ENCODE measurements at places on chromosomes 7 and 10. TPM values are rescaled to one million over a fixed set of nuclear protein-coding genes. Genes with fewer than 3 reads are reported as not detected.
A peak's percentile ranks its signal among the peaks of the same experiment; 100 is the strongest.

GRCh38 chr7:1302936-1303335 is 70.3 kb downstream of the UNCX start:
- no peak for DNase-seq
- H3K27me3 ChIP-seq = peaks cover 41% of the 10 kb centered on the region

- H3K4me1 ChIP-seq = no peaks in the 10 kb centered on the region
- H3K27ac ChIP-seq = no peak overlapping the region
- DNase-seq = no peak
Observed at GRCh38 chr10:119762035-119762434, 36.2 kb downstream of the INPP5F start.

DNA sequence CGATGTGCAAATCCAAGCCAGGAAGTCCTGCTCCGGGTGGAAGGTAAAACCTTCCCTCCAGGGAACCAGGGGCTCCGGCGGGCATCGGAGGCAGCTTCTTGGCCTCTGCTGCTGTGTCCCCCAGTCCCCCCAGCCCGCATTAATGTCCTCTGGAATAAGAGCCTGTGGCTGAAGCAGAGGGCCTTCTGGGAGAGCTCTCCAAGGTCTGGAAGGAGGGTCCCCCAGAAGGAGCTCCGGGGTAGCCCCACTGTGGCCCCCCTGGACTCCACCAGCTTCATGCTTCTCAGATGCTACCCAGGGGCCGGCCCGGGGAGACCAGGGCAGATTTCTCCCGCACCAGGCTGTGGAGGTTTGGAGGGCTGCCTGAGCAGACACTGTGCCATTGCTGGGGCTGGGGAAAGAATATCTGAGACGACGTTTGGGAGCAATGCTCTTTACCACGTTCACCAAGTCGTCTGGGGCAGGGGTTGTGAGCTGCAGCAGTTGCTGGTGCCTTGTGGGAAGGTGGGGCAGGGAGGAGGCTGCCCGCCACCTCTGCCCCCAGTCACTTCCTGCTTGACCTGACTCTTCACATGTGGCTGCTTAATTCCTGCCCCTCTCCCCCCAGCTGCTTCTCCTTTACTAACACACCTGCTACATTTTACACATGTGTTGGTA is 8.3 kb downstream of the ZNF853 start:
- H3K27ac ChIP-seq = peak overlapping the region; percentile 25
- no peaks in the 10 kb centered on the region for H3K27me3 ChIP-seq
- peaks cover 12% of the 10 kb centered on the region for H3K4me1 ChIP-seq
- H3K36me3 ChIP-seq = no peaks in the 10 kb centered on the region
- peak overlapping the region; percentile 1 for H3K4me3 ChIP-seq

GRCh38 chr7:123661765-123662164 is 6.1 kb downstream of the LMOD2 start:
- no peak overlapping the region for H3K27ac ChIP-seq
- no peak overlapping the region for H3K4me3 ChIP-seq
- no peaks in the 10 kb centered on the region for H3K4me1 ChIP-seq
- H3K36me3 ChIP-seq = no peaks in the 10 kb centered on the region
- no peak for DNase-seq

DNA sequence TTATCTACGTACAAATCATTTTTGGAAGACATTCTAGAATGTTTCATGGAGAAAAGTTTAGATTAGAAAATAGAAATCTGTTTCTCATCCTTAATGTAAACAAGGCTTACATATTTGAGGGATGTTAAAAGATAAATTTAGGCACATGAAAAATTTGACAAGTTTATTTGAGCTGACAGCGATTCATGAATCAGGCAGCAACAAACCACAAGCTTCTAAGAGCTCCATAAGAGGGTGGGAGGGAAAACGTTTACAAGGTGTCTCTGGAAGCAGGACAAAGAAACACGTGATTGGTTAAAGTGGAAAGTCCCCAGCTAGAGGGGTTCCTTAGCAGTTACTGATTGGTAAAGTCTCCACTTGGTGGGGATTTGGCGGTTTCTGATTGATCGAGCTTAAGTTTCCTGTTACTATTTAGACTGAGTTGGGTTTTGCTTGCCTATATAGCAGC is 228.9 kb upstream of the PITRM1 start:
- H3K4me1 ChIP-seq = no peaks in the 10 kb centered on the region
- H3K27ac ChIP-seq = no peak overlapping the region
- no peaks in the 10 kb centered on the region for H3K27me3 ChIP-seq
- no peak for DNase-seq

- H3K36me3 ChIP-seq = no peaks in the 10 kb centered on the region
- H3K27me3 ChIP-seq = no peaks in the 10 kb centered on the region
- no peak overlapping the region for H3K4me3 ChIP-seq
- H3K4me1 ChIP-seq = no peaks in the 10 kb centered on the region
- H3K27ac ChIP-seq = no peak overlapping the region
- no peak for DNase-seq
Observed at GRCh38 chr7:82345886-82346285, 97.7 kb downstream of the CACNA2D1 start.

DNA sequence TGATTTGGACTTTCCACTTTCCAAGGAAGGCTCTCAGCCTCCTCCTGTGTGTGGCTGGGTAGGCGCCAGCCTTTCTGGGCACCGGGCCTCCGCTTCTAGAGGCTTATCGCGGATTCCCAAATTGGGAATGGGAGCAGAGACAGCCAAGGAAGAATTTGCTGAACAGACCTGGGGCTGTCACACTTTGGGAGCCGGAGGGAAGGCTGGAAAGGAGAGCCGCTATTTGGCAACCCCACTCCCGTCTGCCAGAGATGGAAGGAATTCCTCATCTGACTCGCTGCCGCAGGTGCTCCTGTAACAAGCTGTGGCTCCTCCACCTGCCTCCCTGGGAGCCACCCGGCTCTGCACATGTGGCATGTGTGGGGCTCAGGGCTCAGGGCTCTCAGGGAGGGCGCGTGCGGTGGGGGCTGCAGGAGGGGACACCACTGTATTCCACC is 50.8 kb upstream of the ECHDC3 start:
- peaks cover 21% of the 10 kb centered on the region for H3K4me1 ChIP-seq
- no peaks in the 10 kb centered on the region for H3K27me3 ChIP-seq
- H3K4me3 ChIP-seq = no peak overlapping the region

- DNase-seq = no peak
- no peaks in the 10 kb centered on the region for H3K4me1 ChIP-seq
- no peaks in the 10 kb centered on the region for H3K36me3 ChIP-seq
- no peak overlapping the region for H3K27ac ChIP-seq
- H3K4me3 ChIP-seq = no peak overlapping the region
Observed at GRCh38 chr7:121513105-121513504, 117.0 kb upstream of the FAM3C start.

DNA sequence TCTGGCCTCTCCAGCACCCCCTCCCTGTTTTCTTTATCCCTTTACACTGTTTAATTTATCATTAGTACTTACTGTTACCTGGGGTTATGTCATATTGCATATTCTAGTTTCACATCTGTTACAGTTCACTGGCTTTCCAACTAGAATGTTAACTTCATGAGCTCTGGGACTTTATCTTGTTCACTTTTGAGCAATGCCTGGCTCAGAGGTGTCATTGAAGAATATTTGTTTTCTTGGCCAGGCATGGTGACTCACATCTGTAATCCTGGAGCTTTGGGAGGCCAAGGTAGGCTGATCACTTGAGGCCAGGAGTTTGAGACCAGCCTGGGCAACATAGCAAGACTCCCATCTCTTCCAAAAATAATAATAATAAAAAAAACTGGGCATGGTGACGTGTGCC is 40.7 kb downstream of the LRGUK start:
- H3K4me3 ChIP-seq = no peak overlapping the region
- DNase-seq = no peak
- H3K4me1 ChIP-seq = no peaks in the 10 kb centered on the region
- no peak overlapping the region for H3K27ac ChIP-seq
- no peaks in the 10 kb centered on the region for H3K27me3 ChIP-seq

- peak overlapping the region; percentile 92 for H3K4me3 ChIP-seq
- peak; percentile 70 for DNase-seq
- peaks cover 54% of the 10 kb centered on the region for H3K4me1 ChIP-seq
- peaks cover 6% of the 10 kb centered on the region for H3K36me3 ChIP-seq
- peak overlapping the region; percentile 84 for H3K27ac ChIP-seq
Observed at GRCh38 chr10:73771722-73772280, 10.0 kb upstream of the CHCHD1 start.

DNA sequence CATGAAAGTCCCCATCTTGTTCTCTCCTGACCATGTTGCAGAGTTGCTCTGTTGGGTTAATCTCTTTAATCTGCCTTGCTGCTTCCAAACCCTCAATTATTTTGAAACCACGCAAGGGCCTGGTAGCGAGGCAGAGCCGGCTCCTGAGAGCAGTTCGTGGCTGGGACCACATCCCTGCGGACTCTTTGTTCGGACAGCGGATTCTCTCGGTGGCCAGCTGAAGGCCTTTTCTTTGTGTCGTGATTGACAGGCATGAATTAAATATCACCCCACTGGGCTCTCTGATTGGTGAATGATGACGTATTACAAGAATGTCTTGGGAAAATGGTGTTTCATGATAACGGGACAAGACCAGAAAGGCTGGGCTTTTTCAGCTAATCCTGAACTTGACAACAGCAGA is 66.9 kb upstream of the ARHGAP21 start:
- no peaks in the 10 kb centered on the region for H3K4me1 ChIP-seq
- H3K27ac ChIP-seq = no peak overlapping the region
- H3K36me3 ChIP-seq = no peaks in the 10 kb centered on the region
- no peaks in the 10 kb centered on the region for H3K27me3 ChIP-seq
- H3K4me3 ChIP-seq = no peak overlapping the region

GRCh38 chr7:1815051-1815481 is 145.0 kb downstream of the ELFN1 start:
- no peak overlapping the region for H3K27ac ChIP-seq
- peaks cover 3% of the 10 kb centered on the region for H3K36me3 ChIP-seq
- no peaks in the 10 kb centered on the region for H3K27me3 ChIP-seq
- no peak overlapping the region for H3K4me3 ChIP-seq
- H3K4me1 ChIP-seq = peaks cover 6% of the 10 kb centered on the region
- DNase-seq = no peak

GRCh38 chr10:1214071-1214675 is 158.0 kb downstream of the WDR37 start:
- H3K4me3 ChIP-seq = no peak overlapping the region
- no peaks in the 10 kb centered on the region for H3K36me3 ChIP-seq
- no peaks in the 10 kb centered on the region for H3K27me3 ChIP-seq
- H3K4me1 ChIP-seq = no peaks in the 10 kb centered on the region

GRCh38 chr10:26219676-26220075 is 3.1 kb downstream of the GAD2 start:
- H3K36me3 ChIP-seq = no peaks in the 10 kb centered on the region
- H3K27ac ChIP-seq = no peak overlapping the region
- H3K4me1 ChIP-seq = peaks cover 24% of the 10 kb centered on the region
- peaks cover 48% of the 10 kb centered on the region for H3K27me3 ChIP-seq
- DNase-seq = no peak

GRCh38 chr7:157634401-157635147 is 297.8 kb downstream of the DNAJB6 start:
- DNase-seq = no peak
- H3K27ac ChIP-seq = no peak overlapping the region
- H3K4me1 ChIP-seq = no peaks in the 10 kb centered on the region
- H3K36me3 ChIP-seq = no peaks in the 10 kb centered on the region
- no peak overlapping the region for H3K4me3 ChIP-seq
- peaks cover 3% of the 10 kb centered on the region for H3K27me3 ChIP-seq

GRCh38 chr10:86655596-86655995 is 1.2 kb downstream of the OPN4 start:
- H3K36me3 ChIP-seq = no peaks in the 10 kb centered on the region
- DNase-seq = no peak
- no peak overlapping the region for H3K4me3 ChIP-seq
- H3K27me3 ChIP-seq = peaks cover 18% of the 10 kb centered on the region

- no peak for DNase-seq
- H3K4me1 ChIP-seq = peaks cover 71% of the 10 kb centered on the region
- peak overlapping the region; percentile 15 for H3K4me3 ChIP-seq
- peak overlapping the region; percentile 48 for H3K27ac ChIP-seq
Observed at GRCh38 chr7:610141-610530, 90.5 kb upstream of the PDGFA start.

Gene NUTM2A
- total RNA-seq = 2.5 TPM

Gene STK31
- total RNA-seq = 0.25 TPM

Gene ERVW-1
- not detected for total RNA-seq

Gene LBX1
- not detected for total RNA-seq

Gene DGKI
- not detected for total RNA-seq

Gene ACHE
- total RNA-seq = 0.84 TPM

Gene SPACDR
- 1.3 TPM for total RNA-seq

Gene COL1A2
- total RNA-seq = 2.5 TPM

Gene LRGUK
- 0.13 TPM for total RNA-seq

Gene FUOM
- 15.0 TPM for total RNA-seq

Gene TMEM273
- 17.6 TPM for total RNA-seq

Gene SKAP2
- 4.8 TPM for total RNA-seq

Gene GPR26
- not detected for total RNA-seq

Gene TMEM139
- not detected for total RNA-seq

Gene GSTK1
- 394 TPM for total RNA-seq

Gene AFAP1L2
- total RNA-seq = 2.3 TPM

Gene PRPS1L1
- not detected for total RNA-seq

Gene ABCB1
- 25.8 TPM for total RNA-seq
